ENCODE measurements at places on chromosomes 7 and 10.
A peak's percentile ranks its signal among the peaks of the same experiment; 100 is the strongest.

- peak; percentile 26 for DNase-seq
Measured at GRCh38 chr10:95363303-95363912, 72.6 kb upstream of the PDLIM1 start.

GRCh38 chr7:111092406-111093236 is 1.7 kb downstream of the LRRN3 start:
- DNase-seq: no peak

DNA sequence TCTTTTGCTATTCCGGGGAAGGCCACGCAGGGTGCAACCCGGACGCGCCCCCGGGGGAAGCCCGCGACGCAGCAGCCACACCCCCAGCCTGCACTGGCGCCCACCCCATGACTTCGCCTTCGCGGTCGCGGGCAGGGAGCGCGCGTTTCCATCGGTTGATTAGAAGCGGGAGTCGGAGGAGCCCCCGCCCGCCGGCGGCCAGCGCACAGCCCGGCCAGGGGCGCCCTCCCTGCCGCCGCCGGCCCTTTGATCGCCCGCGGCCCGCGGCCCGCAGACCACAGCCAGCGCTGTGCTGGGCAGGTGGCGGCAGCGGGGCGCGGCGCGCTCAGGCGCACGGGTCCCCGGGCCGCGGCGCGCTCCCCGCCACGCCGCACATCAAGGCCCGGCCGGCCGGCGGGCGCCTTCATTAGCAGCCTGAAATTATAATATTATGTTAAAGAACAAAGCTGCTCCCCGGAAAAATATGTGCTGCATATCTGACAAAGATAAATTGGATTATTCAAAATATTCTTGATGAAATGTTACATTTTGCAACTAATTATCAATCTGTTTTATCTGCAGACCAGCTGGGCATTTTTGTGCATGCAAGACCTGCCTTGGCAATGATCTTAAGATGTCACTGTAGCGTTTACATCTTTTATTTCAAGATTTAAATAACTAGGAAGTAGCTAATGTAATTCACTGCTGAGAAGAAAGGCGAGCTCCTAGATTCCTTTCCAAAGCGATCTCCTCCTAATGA is 160.7 kb upstream of the MKI67 start:
- DNase-seq: no peak

DNA sequence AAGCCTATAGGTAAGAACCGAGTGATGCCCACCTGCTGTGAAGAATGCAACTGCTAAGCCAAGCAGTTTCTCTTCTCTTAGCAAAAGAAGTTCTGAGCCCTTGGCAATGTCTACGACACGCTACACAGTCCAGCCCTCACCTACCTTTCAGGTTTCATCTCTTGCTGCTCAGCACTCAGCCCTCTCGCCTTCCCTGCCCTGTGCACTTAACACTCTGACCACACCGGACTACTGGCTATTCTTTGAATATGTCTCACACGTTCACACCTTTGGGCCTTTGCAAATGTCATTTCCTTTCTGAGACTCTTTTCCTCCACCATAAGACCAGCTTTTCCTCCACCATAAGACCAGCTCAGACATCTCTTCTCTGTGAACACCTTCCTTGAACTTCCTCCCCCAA is 67.0 kb upstream of the ITGB1 start:
- DNase-seq: no peak

DNA sequence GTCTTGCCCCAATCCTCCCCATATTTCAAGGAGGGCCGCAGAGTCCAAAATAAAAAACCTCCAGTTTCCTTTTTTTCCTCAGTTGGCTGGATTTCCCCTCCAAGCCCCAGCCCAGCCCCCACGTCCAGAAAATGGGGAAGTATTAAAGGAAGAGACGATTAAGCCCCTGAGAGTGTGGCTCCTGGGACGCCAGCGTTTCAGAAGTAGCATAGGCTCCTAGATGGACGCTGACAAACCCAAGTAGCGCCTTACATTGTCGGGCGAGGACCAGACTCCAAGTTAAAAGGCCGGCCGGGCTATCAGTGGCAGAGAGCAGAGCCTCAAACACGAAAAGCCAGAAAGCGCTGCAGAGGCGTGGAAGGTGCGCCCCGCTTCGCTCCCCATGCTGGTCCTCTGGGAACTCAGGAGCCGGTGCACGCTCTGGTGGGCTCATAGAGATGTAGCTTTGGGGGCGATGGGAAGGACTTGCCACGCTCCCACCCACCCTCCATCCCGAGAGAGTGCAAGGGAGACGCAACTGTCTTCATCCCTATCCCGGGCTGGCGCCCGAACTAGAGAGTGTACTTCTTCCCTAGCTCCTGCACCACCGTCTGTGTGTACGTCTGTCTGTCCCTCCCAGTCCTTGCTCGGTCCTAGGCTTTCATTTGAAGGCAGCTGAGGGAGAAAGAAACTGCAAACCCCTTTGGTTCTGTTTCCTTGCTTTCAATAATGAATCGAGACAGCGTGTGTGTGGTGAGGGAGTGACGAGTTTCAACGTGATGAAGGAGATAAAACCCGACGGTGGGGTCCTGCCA is 6.3 kb upstream of the EMX2 start:
- DNase-seq: no peak

GRCh38 chr7:140297192-140297591 is 101.1 kb downstream of the SLC37A3 start:
- DNase-seq: no peak

DNA sequence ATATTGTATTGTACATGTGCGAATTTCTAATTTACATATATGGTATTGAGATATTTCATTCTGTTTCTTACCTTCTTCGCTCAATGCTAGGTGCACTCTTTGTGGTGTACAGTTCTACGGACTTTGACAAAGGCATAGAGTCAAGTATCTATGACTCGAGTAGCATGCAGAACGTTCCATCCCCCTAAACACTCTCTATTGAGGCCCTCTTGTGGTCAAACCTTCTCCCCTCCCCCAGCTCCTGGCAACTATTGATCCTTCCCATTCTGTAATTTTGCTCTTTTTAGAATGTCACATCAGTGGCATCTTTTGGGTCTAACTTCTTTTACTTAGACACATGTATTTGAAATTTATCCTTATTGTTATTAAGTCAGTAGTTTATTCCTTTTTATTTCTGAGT is 30.7 kb upstream of the GDF10 start:
- DNase-seq: no peak

DNA sequence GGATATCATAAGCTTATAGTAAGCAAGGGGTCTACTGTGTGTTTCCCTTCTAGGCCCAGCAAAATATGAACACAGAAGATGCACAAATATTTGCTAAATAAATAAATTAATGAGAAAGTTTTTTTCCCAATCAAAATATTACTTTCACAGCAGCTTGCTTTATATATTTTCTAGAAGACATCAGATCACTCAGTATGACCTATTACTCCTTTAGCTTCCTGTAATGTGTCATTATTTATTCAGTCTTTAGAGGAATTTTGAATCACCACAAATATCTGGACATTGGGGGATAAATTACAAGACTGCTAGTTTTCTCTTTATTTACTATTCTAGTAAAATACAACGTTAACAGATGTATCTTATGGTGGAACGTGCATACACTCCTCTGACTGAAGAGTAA is 765.8 kb upstream of the POM121L12 start:
- DNase-seq: no peak

DNA sequence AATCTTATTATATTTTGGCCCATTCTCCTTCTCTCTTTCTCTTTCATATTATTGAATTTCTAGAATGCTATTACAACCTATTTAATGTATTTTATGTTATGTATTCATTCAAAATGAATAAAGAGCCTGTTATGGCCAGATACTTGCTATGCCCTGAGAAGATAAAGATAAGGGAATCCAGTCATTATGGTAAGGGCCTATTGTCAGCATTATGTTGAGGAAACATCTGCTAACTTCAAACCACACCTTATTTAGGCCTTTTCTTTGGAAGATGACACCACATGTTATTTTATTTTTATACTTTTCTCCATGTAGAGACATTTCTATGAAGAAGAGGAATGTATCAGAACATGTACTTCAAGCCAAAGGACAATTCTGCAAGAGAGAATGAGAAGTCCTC is 60.5 kb upstream of the MPP7 start:
- no peak for DNase-seq

DNA sequence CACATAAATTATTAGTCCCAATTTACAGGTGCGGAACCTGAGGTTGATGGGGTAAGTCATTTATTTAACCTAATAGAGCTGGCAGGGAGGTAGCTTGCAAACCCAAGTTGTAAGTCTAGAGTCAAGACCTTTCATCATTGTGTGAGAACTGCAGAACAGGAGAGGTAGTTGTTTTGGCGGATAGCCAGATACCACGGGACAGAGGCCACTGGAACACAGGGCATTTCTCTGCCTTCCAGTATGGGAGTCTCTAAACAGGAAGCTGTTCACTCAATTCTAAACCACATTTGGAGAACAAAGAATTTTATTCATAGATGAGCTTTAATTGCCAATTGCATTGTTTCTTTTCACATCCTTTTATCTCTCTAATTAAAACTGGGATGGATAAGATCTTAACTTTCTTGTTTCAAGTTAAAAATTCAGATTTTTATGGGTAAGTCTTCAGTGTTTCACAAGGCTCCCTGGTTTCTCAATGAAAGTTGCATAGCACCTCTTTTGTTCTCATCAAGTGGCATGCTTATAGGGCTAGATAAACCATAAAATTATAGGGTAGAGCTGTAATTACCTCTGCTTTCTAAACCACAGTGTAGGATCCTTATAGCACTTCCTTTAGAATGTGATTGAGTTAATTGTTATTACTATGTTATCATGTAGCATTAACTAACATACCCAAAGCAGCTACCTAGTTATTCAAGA is 489.0 kb downstream of the GATA3 start:
- no peak for DNase-seq

DNA sequence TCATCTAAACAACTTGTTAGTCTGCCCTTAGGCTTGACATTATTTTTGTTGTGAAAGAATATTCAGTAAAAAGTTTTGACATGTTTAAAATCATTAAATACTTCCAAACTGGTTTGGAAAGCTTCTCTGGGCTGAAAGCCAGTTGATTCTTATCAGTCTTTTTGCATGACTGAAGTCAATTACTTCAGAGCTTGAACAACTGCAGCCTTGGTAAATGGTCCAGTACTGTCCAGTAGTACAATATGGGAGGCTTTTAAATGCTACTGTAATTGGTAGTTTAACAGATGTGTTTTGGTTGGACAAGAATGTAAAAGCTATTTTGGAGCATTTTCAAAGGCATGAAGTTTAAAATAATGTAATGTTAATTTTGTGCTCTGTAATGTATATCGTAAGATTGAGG is 103.4 kb downstream of the SDK1 start:
- peak; percentile 24 for DNase-seq

DNA sequence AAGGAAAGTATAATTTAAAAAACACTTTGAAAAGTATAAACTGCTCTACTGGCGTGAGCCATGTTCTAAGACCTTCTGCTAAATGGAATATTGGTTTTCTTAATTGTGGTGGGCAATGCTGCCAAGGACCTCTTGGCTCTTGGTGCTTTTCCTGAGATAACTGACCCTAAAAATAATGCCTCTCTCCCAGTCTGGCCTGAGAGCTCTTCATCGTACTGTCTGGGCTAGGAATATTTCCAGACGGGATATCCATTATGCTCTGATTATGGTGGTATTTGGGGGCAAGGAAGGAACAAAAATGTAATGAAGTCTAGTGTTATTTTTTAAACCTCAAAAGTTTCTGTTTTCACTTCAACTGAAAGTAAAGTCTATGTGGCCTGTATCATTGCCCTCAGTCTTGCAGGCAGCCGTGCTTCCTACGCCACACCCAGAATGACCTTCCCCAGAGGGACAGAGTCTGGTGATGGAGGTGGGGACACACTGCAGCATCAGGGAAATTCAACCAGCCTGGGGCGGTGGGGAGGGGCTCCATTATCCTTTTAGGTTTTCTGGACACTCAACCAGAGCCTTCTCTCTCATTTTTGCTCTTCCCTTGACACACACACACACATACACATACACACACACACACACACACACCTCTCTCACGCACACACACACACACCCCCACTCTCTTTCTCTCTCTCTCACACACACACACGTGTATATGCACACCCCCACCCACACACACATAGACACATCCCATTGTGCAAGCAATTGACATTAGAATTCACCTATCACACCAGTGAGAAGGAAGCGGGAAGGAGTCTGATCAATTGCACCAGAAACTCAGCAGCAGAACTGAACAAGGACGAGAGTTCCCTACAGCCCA is 99.6 kb downstream of the LRRC18 start:
- DNase-seq: no peak

GRCh38 chr10:87860816-87861403 is 2.4 kb downstream of the KLLN start:
- no peak for DNase-seq

DNA sequence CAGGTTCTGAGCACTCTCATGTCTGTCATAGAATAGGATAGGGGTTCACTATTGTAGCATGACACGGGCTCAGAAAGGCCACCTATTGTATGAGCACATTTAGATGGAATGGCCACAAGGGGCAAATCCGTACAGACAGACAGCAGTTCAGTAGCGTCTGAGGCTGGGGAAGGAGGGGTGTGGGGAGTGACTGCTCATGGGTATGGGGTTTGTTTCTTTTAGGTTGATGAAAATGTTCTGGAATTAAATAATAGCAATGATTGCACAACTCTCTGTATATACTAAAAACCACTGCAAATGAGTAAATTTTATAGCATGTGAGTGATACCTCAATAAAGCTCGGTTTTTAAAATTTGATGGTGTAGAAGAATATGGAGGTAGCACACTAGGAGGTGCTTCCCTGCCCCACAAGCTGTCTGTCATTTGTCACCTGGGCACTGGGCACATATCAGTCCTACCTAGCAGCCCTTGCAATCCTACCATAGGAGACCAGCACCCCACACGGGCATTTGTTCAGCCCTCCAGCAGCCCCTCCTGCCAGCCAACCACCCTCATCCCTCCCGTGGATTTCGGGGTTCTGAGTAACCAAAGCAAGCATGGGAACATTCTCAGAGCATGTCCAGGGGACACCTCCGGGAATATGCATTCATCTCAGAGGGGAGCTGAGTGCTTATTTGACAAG is 35.2 kb downstream of the KCNMA1 start:
- DNase-seq: no peak

DNA sequence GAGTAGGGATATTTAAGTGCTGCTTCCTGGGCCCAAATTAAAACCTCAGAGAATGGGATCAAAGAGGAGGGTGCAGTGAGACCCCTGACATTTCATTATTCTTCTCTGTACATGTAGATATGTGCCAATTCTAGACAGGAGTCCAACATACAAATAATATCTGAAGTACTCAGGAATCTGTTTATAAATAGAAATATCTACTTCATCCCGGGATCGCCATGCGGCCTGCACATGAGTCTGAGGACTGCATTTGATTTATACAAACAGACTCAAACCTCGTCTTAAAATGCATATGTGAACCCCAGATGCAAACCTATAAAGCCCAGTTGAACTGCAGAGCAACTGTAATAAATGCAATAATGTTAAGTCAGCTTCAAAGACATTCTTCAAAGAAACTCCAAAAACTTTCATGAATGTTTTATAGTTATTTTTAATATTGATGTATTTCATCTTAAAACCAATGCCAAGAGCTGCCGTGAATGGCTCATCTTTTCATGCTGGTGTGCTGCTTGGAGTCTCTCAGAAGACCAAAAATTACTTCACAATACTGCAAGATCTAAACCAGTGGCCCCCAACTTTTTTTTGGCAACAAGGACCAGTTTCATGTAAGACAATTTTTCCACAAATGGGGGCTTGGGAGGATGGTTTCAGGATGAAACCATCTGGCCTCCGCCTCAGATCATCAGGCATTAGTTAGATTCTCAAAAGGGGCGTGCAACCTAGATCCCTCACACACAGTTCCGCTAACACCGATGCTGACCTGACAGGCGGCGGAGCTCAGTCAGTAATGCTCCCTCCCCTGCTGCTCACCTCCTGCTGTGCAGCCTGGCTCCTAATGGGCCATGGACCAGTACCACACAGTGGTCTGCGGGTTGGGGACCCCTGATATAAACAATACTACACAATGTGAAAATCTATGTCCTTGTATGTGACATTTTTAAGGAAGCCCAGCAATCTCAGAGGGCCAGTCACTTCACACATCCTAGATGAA is 166.9 kb downstream of the PARD3 start:
- no peak for DNase-seq

Data from left renal cortex interstitium (tissue), 4 donors.